ENCODE measurements at places on chromosomes 4 and X. TPM values are rescaled to one million over a fixed set of nuclear protein-coding genes. Genes with fewer than 3 reads are reported as not detected.

ZNF630 gene
- polyA plus RNA-seq = 1.1 TPM

GRCh38 chr4:186761393-186761792 is 37.7 kb upstream of the FAT1 start:
- no peak overlapping the region for H3K4me3 ChIP-seq
- H3K27ac ChIP-seq = no peak overlapping the region
- no peaks in the 10 kb centered on the region for H3K27me3 ChIP-seq
- H3K4me1 ChIP-seq = no peaks in the 10 kb centered on the region
- no peak for DNase-seq

DNA sequence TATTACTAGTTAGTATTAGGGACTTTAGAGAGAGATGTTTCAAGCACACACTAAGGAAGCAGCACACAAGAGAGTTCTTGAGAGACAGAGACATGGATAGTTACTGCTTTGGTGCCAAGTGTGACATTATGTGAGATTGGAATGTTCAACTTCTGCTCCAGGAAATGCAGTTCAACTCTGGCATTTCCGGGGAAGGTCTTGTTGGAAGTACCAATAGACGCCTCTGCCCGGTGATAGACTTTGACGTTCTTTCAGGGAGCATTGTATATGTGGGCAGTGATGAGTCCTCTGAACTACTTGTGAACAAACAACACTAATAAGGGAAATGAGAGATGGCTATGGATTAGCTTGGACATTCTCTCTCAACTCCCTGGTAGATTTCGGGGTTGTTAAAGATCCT is 638.1 kb upstream of the BOD1L1 start:
- H3K4me3 ChIP-seq = no peak overlapping the region
- no peak for DNase-seq
- no peaks in the 10 kb centered on the region for H3K36me3 ChIP-seq
- H3K27ac ChIP-seq = no peak overlapping the region
- H3K4me1 ChIP-seq = peaks cover 11% of the 10 kb centered on the region

- no peak for DNase-seq
- peaks cover 3% of the 10 kb centered on the region for H3K27me3 ChIP-seq
- H3K27ac ChIP-seq = no peak overlapping the region
- H3K4me1 ChIP-seq = peaks cover 31% of the 10 kb centered on the region
- no peak overlapping the region for H3K4me3 ChIP-seq
These were observed 80.0 kb upstream of the MAB21L2 start for GRCh38 chr4:150501983-150502382.

Measured in immature natural killer cell (primary cell).